Muscle of back (tissue), 13 donors: ENCODE measurements at places on chromosomes 13 and 19. TPM values are rescaled to one million over a fixed set of nuclear protein-coding genes. Genes with fewer than 3 reads are reported as not detected.

The ELSPBP1 gene
- not detected for polyA plus RNA-seq

DNA sequence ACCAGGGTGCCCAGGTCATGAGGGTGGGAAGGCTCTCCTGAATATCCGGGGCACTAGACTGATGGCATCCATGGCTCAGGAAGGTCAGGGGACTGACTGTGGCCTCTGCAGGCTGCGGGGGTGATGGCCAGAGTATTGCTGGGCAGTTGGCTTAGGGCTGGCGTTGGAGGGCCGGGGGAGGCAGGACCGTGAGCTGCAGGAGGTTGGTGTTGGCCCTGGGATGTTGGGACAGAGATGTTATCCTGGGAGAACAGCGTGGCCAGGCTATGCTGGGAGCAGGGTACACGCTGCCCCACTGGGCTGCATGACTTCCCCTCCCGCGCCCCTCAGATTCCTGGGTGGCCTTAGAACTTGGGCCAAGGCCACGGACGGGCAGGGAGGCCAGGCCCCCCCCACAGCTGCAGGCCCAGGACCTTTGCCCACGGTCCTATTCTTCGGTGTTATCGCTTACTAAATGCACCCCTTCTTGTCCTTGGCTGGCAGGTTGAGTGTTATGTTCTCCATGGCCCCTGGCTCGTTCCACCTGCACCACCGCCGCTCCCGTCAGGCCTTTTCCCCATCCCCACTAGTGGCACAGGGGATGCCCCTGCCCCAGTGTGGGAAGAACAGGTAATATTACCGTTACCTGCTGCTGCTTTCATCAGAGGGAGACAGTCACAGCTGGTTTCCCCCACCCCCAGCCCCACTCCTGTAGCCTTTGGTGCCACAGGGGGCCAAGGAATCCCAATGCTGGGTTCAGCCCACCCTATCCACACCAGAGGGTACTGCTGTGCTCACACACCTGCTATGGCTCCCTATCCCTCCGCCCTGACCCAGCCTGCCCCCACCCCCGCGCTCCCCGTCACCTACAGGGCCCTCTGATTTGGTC is 3.2 kb upstream of the ISYNA1 start:
- DNase-seq, result no peak

DNA sequence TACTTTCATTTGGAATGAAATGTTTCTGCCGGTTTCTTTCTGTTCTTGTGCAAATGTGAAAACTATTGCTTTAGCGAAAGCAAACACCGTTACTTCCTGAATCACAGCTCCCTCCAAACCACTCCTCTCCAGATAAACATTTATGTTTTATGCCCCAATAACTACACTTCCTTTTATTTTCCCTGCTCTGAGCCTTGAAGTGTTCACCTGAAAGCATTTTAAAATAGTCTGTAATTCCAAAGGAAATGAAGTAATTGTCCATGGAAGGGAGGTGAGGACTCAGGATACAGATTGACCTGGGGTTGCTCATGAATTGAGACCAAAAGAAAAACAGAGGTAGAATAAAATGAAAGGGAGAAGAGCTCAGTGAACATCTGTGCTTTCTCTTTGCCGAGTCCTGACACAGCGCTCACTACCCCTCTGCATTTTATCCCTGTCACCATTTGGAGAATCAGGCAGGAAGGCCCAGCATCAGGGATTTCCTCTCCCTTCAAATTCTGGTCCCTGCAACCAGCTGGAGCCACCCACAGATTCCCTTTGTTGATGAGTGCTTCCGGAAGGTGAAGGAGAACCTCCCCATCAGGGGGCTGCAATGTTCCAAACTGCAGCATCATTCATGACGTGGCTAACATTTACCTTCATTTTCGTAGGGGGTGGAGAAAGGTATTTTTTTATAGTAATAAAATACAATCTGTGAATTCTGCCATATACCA is 171.9 kb downstream of the ITGBL1 start:
- DNase-seq, result no peak

- no peak for DNase-seq
These were observed at the start of gene ELL for GRCh38 chr19:18521692-18522123. Gene ELL (minus strand): TSS chr19:18522070. CDS start chr19:18522055, 15 bp downstream.

DNA sequence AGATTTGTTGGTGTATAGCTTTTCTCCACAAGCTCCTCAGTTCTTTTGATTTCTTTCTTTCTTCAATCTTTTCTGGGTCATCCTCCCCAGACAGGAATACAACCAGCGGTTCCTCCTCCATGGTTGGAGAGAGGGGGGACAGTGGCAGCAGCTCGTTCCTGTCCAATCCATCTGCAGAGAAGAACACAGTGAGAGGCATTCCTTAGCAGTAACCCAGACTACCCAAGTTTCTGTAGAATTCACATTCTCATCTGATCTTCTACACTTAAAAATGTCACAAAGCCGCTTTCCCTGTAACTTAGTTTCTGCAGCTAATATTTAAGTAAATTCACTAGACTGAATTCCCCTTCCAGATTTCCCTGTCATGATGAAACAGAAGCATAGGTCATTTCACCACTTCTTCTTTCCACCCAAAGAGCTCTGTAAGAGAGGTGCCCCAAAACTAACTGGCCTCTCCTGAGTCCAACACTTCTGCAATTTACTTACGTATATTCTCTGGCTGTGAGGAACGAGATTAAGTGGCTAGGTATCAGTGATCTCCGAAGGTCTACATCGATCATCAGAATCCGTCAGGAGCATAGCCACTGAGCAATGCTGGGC is 171.9 kb downstream of the TBC1D4 start:
- DNase-seq, result no peak

DNA sequence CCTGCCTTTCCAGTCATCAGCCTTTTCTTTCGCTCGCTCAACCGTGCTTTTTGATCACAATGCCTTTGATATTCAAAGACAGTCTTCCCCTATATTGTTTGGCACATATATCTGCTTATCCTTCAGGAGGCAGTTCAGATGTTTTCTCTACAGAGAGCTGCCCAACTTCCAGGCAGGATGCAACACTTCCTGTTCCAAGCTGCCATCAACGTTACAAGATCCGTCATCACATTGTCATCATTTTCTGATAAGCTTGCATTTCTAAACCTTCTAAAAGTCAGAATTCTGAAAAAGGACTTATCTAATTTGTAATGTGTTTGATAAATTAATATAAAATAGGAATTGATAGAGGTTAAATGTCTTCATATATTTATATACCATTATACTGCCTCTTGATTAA is 574.2 kb downstream of the TBC1D4 start:
- DNase-seq, result no peak

- peak; percentile 43 for DNase-seq
These were observed 131.8 kb downstream of the IRS2 start for GRCh38 chr13:109654341-109655205.

GRCh38 chr13:96762876-96763275 is 231.4 kb downstream of the OXGR1 start:
- no peak for DNase-seq

The CCNE1 gene
- 20.1 TPM for polyA plus RNA-seq

The KLK14 gene
- polyA plus RNA-seq, result 0.12 TPM

The C19orf81 gene
- 1.1 TPM for polyA plus RNA-seq

DNA sequence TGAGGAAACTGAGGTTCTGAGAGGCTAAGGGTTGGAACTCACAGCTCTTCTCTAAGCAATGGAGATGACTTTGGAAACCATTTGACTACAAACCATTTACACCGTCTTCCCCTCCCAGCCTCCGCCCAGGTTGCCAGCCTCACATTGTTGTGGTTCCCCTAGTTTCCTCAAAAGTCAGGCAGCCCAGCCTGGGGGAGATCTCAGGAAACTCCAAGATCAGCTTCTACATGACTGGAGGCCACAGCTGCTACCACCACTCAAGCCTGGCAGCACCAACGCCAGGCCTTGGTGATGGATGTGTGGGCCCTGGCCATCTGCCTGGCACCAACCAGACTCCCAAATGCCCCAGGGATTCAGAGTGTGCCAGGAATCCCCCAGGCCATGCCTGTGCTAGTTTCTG is 207.9 kb downstream of the TSHZ3 start:
- DNase-seq, result no peak

DNA sequence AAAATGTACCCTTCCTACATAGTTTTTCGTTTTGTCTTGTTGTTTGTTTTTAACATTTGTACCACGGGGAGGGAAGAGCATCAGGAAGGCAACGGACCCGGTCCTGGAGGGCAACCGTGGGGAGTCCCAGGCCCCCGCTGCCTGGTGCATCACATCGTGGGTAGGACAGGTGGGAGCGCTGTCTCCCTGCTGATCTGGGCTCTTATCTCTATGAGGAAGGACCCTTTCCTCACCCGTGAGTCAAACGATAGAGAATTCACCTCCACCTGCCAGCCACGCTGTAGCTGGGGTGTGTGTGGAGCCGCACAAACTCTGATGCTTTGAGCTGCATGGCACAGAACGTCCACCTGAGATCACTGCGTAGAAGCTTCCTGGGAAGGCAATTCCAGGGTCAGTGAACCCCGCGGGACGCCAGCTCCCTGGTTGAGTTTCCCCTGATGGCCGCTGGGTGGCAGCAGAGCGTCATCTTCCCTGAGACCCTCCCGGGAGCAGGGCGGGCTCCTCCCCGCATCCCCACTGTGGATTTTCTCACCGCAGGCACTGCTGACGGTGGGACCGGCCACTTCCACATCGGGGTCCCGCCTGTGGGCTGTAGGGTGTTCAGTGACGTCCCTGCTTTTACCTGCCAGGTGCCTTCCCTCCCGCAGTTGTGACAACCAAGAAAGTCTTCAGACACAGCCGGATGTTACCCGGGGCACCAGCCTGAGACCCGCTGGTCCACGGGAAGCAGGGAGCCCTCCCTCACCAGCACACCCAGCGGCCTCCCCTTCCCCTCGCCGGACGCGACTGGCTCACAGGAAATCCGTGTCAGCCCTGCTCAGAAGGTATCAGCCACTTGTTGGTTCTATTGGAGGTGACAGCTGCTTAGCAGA is 54.7 kb downstream of the ZNF787 start:
- DNase-seq, result peak; percentile 69

The CEACAM4 gene
- polyA plus RNA-seq, result not detected

GRCh38 chr13:27678306-27679040 is 56.8 kb downstream of the POLR1D start:
- no peak for DNase-seq

The CLEC11A gene
- polyA plus RNA-seq, result 25.8 TPM

- DNase-seq, result no peak
These were observed 314.8 kb upstream of the TMTC4 start for GRCh38 chr13:100989392-100989791.

The TMIGD2 gene
- 0.68 TPM for polyA plus RNA-seq

The NKPD1 gene
- 0.74 TPM for polyA plus RNA-seq

The SYT5 gene
- not detected for polyA plus RNA-seq

DNA sequence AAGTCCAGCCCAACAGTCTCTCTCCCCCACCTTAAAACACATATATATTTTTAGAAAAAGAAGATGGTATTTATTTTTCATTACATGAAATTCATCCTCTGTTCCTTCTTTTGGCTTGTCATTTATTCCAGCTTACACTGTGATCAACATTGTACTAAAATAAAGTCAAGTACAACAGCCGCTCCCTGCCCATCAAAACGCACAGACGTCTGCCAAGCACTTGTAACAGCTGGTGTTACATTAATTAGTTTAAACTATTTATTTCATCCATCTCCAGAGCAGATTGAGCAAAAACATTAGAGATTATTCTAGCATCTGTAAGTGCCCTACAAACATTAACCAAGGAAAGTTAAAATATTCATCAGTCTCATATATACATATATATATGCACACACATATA is 350.5 kb downstream of the DACH1 start:
- DNase-seq, result peak; percentile 28

The SYNGR4 gene
- not detected for polyA plus RNA-seq

The F2RL3 gene
- polyA plus RNA-seq, result 0.33 TPM

The HSPB6 gene
- 680 TPM for polyA plus RNA-seq

The EXOC3L2 gene
- polyA plus RNA-seq, result 0.71 TPM

- DNase-seq, result no peak
These were observed 203.5 kb upstream of the OBI1 start for GRCh38 chr13:78862446-78862845.

The PDX1 gene
- polyA plus RNA-seq, result not detected

DNA sequence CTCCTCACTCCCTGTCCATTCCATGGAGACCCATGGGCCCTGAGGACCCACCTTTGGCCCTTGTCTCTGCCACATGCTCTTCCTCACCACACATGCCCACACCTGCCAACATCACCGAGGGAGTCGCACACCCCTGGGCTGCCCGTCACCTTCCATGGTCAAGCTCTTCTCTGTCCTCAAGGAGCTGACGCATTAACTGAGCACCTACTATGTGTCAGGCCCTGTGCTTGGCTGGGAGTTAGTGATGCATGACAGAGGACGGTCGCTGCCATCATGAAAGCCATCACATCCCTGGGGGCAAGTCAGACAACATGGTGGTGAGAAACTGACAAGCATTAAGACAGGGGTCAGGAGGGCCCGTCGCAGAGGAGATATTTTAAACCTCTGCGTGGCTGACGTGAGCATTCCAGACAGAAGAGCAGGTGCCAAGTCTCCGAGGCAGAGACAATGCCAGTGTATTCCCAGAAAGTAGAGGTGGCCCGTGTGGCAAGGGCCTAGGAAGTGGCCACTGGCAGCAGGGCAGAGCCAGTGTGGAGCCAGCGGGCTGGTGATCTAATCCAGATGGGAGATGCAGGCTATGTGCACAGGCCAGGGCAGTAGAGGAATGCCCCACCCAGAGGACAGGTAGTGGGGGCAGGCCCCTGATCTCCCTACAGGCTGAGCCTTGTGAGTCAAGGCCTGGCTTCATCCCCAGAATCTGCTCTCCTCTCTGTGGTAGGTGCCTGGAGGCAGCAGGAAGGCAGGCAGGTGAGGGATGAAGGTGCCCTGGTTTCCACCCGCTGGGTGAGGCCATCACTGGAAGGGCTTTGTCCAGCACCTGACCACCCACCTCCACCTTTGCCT is 21.2 kb downstream of the ELAVL1 start:
- no peak for DNase-seq

DNA sequence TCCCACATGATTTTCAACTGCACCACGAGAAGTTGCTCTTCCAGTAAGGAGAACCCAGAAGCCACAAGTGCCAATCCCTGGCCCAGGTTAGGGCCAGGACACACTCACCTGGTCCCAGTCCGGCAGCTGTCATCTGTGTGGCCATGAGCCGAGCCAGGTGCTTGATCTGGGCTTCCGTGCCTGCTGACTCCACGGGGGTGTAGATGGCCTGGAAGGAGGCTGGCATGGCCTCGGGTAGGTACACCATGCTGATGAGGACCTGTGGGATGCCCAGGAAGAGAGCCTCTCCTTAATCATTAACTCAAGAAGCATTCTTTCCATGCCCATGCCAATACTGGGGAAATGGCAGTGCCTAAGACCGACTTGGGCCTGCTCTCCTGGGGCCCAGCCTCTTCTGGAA is 19.9 kb upstream of the RSPH6A start:
- no peak for DNase-seq

The CBY2 gene
- polyA plus RNA-seq, result not detected
